ENCODE measurements at places on chromosomes 11 and 22.

GRCh38 chr11:14454861-14455632 lies 44.6 kb downstream of the COPB1 start:
- peak; percentile 54 for DNase-seq

- DNase-seq: no peak
Measured at GRCh38 chr11:10693509-10694081, at the start of gene IRAG1. Gene IRAG1, minus strand, starts transcription at chr11:10693755. Its CDS starts 153 bp downstream, at chr11:10693602.

- DNase-seq: no peak
Measured at GRCh38 chr11:19892876-19893275, 180.2 kb downstream of the NAV2 start.

GRCh38 chr11:8110396-8110795 lies 29.4 kb downstream of the TUB start:
- no peak for DNase-seq

- DNase-seq: no peak
Measured at GRCh38 chr11:3221408-3222002, 2.9 kb upstream of the MRGPRG start.

DNA sequence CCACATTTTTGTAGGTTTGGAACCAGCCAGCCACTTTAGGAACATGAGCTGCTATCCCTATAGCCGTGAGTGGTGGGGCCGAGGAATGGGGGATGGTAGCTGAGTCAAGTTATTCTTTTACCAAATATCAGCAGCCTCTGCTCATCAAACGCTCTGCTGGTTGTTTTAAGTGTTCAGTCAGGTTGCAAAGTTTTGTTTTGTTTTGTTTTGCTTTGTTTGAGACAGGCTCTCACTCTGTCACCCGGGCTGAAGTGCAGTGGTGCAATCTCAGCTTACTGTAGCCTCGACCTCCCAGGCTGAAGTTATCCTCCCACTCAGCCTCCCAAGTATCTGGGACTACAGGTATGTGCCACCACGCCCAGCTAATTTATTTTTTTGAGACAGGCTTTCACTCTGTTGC lies 14.4 kb downstream of the CABIN1 start:
- no peak for DNase-seq

DNA sequence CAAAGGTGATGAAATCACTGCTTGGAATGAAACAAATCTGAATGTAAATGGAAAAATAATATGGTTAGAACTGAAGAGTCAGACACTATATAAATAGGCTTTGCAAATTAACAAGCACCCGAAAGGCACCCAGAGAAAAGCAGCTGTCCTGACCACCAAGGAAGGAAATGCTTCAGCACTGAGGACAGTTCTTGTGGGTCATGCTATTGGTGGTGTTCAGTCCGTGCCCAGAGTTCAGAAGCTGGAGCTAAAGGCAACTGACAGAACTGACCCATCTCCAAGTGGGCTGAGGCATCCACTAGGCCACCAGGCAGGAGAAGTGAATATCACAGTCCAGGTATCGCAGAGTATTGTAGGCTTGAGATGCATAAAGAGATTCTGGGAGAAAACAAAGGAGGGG lies 208.9 kb downstream of the OPCML start:
- no peak for DNase-seq

DNA sequence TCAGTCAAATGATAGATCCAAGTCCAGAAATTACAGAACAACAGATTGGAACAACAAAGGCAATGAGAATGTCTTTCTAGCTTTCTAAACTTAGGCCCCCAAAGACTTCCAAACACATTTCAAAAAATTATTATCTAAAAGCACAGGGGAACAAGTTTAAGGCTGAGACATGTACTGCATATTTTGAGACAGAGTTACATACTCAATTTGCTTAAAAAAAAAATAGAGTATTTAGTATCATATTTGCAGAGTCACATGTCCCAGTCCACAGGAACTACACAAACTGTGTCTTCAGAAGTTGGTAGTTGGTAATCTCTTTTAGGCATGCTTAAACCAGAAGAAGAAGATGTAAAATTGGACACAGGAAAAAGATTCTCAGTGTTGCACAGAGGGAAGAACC lies 127.2 kb downstream of the MAML2 start:
- DNase-seq: no peak

GRCh38 chr11:83364500-83365045 lies 78.4 kb upstream of the CCDC90B start:
- no peak for DNase-seq

DNA sequence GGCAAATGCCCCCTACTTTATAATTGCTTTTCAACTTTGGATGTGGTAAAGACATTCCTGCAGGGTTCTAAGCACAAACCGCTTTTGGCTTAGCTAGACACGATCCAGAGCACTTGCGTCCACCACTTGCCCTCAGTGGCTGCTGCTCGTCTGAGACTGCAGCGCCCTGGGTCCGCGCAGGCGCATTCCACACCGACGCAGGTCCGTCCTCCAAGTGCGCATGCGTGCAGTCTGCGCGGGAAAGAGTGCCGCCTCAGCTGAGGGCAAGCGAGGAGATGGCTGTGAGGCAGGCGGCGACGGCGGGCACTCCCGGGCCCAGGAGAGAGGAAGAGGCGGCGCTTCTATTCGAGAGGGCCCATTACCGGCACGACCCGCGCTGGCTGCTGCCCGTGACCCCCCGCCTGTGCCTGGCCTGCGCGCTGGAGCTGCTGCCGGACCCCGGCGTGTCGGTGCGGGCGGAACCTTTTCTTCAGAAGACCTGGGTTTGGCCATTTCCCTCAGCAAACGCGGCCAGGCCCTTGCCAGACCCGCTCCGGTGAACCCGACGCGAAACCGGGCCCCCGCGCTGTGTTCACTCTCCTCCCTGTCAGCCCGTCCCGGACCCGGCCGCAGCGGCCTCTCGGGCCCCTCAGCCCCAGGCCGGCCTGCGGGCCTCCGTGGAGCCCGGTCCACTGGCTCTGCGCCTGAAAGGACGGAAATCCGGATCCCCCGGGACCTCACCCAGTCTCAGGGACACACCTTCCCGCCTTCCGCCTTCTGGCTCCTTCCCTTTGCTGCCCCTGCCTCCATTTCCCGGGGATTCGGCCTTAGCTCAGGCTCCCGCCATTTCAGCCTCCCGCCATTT lies at the start of gene MEI1:
TSS of gene MEI1 (plus strand) at position 240 of the 844 bp plus-strand sequence. CDS start at position 276, 36 bp downstream.
- peak; percentile 80 for DNase-seq

GRCh38 chr11:3802011-3802790 lies 4.8 kb upstream of the NUP98 start:
- no peak for DNase-seq

GRCh38 chr11:58121096-58121495 lies 4.2 kb downstream of the OR9I1 start:
- no peak for DNase-seq

DNA sequence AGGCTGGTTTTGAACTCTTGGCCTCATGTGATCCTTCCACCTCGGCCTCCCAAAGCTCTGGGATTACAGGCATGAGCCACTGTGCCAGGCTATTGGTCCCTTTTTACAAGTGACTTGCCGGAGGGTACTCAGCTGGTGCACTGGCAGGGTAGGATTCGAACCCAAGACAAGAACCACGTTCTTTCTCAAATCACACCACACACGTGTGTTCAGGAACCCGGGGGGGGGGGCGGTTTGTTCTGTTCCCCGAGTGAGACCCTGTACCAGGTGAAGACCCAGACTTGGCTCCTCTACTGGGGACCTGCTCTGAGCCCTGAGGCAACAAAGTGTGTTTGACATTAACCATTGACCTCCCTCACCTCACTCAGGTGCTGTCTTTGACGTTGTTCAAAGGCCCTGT lies 3.8 kb upstream of the YWHAH start:
- DNase-seq: no peak

- DNase-seq: peak; percentile 64
Measured at GRCh38 chr11:66579017-66579606, 10.7 kb upstream of the CTSF start.

DNA sequence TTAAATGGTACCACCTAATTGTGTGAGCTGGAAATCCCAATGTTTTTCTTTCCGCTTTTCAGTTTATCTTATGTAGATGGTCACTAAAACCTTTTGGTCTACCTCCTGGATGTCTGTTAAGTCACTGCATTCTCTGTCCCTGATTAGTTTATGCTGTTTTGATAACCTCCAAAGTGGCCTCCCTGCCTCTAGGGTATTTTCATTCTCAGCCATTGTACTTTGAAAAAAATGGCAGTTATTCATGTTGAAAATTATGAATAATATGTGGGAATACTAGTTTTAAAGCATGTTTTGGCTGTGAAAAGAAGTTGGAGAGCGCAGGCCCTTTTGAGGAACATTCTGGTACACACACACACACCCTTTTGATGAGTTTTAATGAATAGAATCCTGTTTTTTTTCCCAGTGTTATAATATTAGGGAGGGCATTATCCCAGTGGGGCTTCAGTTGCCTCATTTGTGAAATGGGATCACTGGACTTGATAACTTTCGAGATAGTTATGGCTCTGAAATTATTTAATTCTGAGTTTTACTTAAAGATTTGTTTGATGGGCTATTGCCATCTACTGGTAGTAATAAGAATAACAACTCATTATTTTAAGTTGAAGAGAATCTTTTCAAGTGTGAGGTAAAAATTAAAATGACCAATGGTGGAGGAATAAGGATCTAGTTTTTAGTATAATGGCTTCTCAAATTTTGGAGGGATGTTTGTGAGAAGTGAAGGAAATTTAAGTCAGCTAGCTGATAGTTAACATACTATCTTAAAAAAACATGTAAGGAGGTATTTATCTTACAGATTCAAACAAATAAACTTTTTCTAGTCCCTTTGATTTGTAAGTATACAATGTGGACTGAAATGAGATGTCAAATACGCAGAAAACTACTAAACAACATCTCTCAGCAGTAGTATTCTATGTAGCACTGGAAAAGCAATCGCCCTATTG lies 3.9 kb downstream of the FDX1 start:
- DNase-seq: peak; percentile 61

GRCh38 chr11:16784666-16785065 lies 46.2 kb downstream of the C11orf58 start:
- no peak for DNase-seq

- DNase-seq: no peak
Measured at GRCh38 chr22:47625013-47625385, 862.5 kb downstream of the TBC1D22A start.

GRCh38 chr11:57787920-57788702 lies 26.5 kb downstream of the CTNND1 start:
- DNase-seq: no peak

GRCh38 chr11:72140661-72141060 lies 5.1 kb downstream of the FOLR3 start:
- no peak for DNase-seq

GRCh38 chr11:106989078-106989455 lies 29.2 kb downstream of the GUCY1A2 start:
- DNase-seq: no peak

DNA sequence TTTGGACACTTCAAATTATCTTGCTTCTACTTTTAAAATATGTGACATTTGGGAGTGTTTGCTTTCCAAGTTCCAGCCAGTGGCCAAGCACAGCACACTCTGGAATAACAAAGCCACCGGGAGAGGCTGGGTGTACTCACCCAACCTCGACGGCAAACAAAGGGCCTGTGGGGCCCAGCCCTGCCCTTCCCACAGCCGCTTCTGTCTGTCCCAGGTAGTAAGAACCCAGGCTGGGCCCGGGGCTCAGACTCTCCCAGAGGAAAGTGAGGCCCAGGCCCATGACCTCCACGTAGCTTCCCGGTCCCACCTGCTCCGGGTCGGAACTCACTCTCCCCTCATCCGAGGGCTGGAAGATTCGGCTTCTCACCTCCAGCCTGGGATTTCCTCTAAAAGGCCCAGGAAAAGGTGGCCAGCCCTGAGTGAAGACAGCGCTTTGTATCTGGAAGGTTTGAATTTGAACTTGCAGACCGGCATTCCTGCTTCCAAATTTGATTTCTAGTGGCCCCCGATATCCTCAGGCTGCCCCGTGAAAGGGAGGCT lies 93.5 kb downstream of the CELSR1 start:
- DNase-seq: no peak

- DNase-seq: peak; percentile 54
Measured at GRCh38 chr22:44677353-44677840, 24.6 kb upstream of the PRR5 start.

DNA sequence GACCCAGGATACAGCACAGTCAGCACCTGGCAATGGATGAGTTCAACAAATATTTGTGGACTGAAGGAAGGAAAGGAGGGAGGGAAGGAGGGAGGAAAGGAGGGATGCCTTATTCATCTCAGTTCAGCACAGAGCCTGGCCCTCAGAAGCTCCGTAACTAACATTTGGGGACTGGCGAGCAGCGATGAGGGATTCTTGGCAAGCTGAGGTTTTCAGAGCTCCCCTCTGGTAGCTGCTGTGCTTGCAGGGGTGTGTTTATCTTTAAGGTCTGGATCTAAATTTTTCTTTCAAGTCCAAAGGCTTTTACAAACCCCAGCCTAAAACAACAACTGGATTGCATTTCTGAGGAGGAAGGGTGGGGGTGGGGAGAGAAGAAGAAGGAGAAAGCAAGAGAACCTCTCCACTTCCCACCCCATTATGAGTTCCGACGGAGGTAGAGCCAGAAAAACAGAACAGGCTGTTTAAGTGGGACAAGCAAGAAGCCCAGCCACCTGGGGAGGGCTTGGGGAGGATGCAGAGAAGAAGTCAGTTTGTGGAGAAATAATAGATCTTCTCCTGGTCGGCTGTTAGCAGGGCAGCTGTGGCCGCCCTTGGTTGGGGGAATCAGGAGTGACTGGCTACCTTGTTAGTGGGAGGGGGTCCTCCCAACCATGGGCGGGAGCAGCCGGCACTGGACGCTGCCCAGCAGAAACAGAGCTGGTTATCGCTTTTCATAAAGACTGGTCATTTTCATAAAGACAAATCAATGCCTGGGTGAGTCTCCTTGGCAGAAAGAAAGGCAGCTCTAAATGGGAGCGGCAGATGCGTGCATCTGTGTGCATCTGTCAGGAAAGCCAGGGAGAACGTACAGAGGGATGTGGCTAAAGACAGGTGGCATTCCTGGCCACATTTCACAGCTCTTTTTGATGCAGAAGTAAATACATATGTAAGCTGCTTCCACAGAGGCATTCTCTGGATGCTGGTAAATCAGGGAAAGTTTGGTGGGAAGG lies 78.0 kb downstream of the TSPAN18 start:
- no peak for DNase-seq

DNA sequence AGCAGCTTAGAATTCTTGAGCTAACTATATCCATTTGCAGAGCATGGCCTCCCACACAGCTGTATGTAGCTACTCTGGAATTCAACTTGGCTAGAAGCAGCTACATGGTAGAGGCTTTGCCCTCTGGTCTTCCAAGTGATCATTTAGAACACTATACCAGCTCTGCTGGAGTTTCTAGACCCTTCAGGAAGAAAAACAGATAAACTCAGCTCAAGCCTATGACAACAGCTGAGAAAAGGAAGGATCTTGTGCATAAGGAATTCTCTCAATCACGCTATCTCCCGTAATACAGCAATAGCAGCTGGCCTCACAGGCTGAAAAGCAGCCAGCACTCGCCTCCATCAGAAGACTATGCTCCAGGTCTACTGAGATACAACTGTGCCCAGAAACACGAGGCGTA lies 50.6 kb upstream of the APOA1 start:
- no peak for DNase-seq

- no peak for DNase-seq
Measured at GRCh38 chr11:63847363-63847762, 8.5 kb downstream of the MARK2 start.
